ENCODE measurements at places on chromosomes 7 and 10. TPM values are rescaled to one million over a fixed set of nuclear protein-coding genes. Genes with fewer than 3 reads are reported as not detected.
A peak's percentile ranks its signal among the peaks of the same experiment; 100 is the strongest.

DNA sequence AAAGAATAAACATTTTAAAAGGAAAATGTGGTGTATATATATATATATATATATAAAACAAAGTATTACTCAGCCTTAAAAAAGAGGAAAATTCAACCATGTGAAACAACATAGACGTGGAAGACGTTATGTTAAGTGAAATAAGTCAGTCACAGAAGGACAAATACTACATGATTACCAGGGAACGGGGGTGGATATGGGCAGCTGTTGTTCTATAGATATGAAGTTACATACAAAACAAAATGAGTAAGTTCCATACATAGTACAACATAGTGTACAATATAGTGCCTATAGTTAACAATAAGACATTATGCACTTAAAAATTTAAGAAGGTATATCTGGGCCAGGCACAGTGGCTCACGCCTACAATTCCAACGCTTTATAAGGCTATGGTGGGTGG is 48.8 kb downstream of the SGMS1 start:
- ATAC-seq: no peak

- no peak for ATAC-seq
These were observed 74.9 kb downstream of the VWC2 start for GRCh38 chr7:49848211-49848841.

GRCh38 chr7:33854178-33854577 is 51.2 kb upstream of the BMPER start:
- no peak for ATAC-seq

DNA sequence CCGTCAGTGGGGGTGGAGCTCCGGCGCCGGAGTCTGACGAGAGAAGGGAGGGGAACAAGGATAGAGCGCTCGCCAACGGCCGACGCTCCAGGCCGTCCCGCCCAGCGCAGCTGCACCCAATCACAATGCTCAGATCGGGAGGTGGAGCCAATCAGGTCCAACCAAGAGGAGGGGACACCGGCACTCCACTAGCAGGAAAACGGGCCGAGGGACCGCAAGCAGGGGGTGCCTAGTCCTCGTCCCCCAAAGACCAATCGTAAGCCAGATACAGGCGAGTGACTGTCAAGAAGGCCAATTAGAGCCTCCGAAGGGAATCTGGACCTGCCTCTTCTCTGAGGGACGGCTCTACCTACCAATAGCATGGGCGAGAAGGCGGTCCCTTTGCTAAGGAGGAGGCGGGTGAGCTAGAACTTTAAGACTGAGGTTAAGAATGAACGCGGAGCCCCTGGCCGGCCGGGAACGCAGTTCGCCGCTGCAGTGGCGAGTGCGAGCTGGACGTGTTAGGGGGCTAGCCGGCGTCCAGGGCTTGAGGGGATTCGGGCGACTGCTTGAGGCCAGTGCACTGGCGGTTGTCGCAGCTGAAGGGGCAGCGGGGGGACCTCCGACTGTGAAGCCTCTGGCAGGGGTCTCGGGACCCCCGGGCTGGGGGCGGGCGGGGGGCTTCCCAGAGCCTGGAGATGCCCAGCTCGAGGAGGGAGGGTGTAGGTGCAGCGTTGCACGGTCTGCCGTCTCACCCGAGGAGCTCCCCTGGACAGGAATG is at the start of gene FBXO24:
Gene FBXO24, plus strand, starts transcription at position 63 of the 760 bp plus-strand sequence. Its CDS starts 298 bp downstream, at position 361.
- peak; percentile 84 for ATAC-seq

DNA sequence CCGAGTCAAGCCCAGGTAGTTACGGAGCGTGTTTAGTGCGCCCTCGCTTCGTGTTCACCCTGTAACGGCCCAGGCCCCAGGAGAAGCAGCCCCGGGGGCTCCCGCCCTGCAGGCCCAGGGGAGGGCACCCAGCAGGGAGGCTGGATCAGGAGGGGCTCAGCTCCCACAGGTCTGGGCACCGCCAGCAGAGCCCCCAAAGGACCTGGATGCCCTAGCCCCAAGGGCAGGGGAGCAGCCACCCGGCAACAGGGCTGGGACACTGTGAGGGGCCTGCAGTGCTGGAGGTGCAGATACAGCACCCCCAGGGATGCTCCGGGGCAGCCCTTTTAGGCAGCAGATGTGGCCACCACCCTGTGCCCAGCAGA is 35.2 kb downstream of the PWWP2B start:
- peak; percentile 5 for ATAC-seq

- no peak for ATAC-seq
These were observed 217.1 kb downstream of the IPMK start for GRCh38 chr10:58050575-58050974.

GRCh38 chr7:29282819-29283414 is 88.3 kb downstream of the CHN2 start:
- no peak for ATAC-seq

- ATAC-seq: no peak
These were observed 61.2 kb downstream of the SH2D4B start for GRCh38 chr10:80598951-80599350.

DNA sequence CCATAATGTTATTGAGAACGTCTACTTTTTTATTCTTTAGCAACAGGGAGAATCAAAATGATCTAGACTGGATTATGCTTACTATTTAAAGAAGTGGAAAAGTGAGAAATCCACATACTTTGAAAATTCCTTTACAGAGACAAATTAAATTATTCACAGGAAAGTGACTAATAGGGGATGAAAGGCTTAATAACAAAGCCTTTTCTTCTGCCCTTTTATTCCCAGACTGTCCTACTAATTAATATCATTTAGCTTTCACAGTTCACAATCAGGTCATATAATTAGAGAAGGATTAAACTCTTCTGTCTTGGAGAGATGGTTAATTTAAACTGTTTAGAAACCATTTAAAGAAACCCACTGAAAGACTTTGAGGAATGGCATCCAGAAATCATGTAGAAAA is 58.8 kb downstream of the ARL4A start:
- ATAC-seq: no peak

DNA sequence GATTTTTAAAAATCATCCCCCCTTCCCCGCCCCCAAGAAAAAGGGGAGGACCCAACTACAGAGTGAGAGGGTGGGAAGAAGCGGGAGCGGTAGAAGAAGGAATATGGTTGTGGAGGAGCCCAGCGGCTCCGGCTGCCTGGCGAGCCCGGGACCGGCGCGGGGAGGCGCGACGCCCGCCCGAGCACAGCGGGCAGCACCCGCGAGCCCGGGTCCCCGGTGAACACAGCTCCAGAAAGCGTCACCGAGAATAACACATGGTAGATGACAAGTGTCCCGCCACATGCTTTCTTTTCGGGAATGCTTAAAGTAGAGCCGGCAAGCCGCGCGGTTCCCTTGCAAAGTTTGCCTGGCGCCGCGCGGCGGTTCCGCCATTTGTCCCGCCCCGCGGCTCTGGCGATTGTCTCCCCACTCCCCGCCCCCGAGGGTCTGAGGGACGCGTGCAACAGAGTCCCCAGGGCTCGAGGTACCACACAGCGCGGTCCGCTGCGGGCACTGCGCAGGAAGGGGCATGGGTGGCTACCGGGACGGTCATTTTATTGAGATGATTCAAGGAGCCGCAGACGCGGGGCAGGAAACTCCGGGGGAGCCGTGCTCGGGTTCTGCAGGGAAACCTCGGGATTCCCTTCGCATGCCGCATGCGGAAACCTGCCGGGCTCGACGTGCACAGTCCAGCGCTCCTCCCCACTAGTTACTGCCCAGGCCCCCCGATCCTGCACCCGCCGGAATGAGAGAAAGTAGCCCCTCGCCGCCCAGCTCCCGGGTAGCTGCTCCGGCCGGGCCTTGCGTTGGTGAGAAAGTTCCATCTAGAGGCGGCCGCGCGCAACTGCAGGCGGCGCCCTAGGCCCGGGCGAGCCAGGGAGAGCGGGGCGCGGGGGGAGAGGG is 781 bp upstream of the GRM8 start:
- ATAC-seq: peak; percentile 70

- no peak for ATAC-seq
These were observed 334.8 kb downstream of the TNS3 start for GRCh38 chr7:47247132-47247531.

DNA sequence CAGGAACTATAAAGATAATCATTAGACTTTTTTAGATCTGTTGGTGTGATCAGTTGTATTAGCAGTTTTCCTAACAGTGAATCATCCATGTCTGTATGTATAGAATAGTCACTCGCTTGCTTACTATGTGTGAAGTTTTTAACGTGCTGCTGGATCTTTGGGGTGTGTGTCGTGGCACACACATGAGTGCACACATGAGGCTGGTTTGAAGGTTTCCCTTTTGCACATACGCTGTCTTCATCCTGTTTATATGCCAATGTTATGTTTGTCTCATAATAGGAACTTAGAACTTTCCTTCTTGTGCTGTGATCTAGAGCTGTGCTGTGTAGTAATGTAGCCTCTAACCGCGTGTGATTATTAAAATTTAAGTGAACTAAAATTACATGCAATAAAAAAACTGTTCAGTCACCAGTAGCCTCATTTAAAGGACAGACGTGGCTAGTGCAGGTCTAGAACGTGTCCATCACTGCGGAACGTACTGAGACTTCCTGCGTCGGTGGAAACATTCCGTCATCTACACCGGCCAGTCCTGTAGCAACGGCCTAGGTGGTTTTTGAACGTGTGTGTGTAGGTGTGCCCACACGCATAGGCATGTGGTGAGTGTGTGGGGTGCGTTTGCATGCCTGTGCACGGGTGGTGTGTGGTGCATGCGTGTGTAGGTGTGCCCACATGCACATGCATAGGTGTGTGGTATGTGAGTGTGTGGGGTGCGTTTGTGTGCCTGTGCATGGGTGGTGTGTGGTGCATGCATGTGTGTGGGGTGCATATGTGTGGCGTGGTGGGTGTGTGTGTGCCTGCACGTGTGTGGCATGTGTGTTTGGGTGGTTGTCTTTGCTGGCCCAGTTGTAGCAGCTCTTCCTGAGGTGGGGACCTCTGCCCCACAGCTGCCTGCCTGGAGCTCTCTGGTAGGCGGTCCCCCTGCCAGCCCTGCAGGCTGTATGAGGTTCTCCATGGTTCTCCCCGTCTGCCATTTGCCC is 56.6 kb downstream of the INPP5A start:
- peak; percentile 24 for ATAC-seq

DNA sequence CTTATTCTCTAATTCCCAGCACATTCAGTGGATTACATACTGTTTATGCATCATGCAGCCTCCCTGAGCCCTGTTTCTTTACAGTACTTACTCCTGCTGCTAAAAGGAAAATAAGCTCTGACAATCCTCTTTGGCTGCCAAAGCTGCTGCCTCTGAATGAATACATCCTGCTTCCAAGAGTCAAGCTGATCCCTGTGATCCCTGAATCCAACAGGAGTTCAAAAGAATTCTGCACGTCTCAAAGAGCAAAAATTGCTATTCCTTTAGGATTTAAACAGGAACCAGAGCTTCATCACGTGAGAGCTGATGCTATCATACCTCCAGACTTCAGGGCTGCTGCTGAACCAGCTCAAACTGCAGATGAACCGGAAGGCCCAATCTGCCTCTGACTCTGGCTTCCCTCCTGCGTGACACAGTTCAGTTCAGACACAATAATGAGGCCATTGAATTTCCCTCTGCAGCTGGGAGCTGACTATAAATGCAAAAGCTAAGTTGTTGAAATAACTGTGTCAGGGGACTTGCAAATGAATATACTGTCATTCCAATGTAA is 851.0 kb upstream of the PHF14 start:
- ATAC-seq: peak; percentile 99

GRCh38 chr7:157738066-157738460 is 401.3 kb downstream of the DNAJB6 start:
- peak; percentile 75 for ATAC-seq

DNA sequence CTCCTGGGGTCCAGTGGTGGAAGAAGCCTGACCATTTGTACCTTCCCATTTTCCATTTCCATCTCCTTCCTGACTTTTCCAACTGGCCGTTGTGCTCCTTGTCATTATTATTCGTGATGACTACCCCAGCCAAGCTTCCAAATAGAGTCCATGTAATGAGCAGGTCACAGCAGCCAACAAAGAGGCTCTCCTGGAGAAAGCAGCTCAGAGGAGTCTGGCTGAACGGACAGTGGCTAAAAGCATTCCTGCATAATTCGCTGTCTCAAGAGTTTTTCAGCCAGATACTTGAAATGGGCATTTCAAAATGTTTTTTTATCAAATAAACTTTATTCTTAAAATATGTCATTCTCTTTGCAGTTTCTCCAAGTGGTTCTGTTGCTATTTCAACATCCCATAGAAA is 458.6 kb downstream of the INHBA start:
- ATAC-seq: no peak

- ATAC-seq: no peak
These were observed 105.7 kb downstream of the CDK14 start for GRCh38 chr7:90701771-90702170.

DNA sequence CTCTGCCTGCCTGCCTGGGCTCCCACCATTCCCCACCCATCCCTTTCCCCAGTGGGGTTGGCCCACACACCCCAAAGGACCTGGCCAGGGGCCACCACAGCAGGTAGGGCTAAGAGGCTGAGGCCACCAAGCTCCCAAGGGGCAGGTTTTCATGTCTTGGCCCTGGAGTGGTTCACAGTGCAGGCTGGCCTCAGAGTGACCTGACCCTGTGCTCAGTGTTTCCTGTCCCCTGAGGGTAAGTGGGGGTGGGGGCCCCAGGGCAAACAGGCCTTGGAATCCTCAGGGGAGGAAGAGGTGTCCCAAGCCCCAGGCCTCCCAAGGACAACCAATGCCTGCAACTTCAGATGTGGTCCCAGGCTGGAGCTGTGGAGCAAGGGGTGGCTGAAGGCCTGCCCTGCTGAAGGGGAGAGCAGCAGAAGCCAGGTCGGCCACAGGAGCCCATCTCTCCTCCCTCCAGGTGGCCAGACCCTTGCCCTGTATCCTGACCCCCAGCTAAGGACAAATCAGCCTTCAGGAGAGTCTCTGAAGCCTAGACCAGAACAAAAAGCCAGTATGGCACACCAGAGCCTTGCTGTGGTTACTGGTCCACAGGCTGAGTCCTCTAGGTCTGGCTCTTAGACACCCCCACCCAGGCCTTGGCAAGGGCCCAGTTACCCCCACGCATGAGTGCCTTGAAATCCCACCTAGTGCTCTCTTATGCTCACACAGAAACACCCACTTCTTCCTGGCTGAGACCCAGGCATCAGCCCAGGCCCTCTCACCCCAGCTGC is 27.6 kb downstream of the POLL start:
- ATAC-seq: no peak

The AKR1C4 gene
- total RNA-seq: not detected

The NSMCE4A gene
- total RNA-seq: 24.0 TPM

The ITPRID1 gene
- 0.09 TPM for total RNA-seq

The SLC26A3 gene
- 0.17 TPM for total RNA-seq

The CACNA2D1 gene
- total RNA-seq: 27.5 TPM

The INHBA gene
- total RNA-seq: 3.5 TPM

The HEPACAM2 gene
- 0.11 TPM for total RNA-seq

The TLX1 gene
- total RNA-seq: not detected

The DNMBP gene
- total RNA-seq: 15.2 TPM

The PRKG1 gene
- 21.5 TPM for total RNA-seq

The ZNF786 gene
- total RNA-seq: 5.0 TPM

The HOXA3 gene
- total RNA-seq: 14.8 TPM

The FLNC gene
- total RNA-seq: 1.9 TPM

The MRLN gene
- total RNA-seq: 0.91 TPM
